Activated naive CD8-positive, alpha-beta T cell treated with anti-CD3 and anti-CD28 coated beads, Interleukin-2, amount 50 U/mL, for 24 hours (primary cell): ENCODE measurements at places on chromosomes 16 and 17.
A peak's percentile ranks its signal among the peaks of the same experiment; 100 is the strongest.

DNA sequence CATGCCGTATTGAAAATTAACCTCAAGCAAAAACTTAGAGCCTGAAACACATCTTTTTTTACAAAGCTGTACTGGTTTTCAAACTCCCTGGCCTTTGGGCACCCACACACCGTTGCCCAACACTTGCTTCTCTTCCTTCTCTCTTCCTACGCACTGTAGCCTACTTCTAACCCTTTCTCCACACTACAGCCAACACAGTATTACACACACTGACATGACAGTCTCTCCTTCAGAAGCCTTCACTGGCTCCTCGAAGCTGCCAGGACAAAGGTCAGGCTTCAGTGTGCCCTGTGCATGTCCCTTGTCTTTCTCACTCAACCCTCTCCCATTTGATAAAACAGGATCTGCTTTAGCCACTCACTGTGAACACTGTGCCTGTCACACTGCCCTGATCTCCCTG lies 8.0 kb downstream of the FANCA start:
- DNase-seq, result no peak

- DNase-seq, result no peak
Measured at GRCh38 chr16:5670198-5670597, 572.6 kb upstream of the EEF2KMT start.

DNA sequence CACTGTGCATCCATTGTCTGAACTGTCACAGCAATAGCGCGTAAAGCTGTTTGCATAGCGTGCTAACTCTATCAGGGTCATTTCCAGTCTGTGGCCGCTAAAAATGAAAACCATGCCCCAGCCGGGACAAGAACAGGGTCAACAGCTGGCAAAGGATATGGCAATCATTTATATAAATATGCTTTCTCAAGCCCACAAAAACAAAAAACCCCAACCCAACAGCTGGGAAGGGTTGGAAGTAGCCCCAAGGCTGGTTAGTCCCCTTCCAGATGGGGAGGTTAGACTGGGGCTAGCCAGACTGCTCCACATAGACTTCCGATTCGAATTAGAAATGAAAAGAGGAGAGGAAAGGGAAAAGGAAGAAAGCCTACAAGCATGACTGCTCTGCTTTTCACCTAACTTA lies 203.3 kb upstream of the TBX2 start:
- no peak for DNase-seq

- no peak for DNase-seq
Measured at GRCh38 chr16:63655846-63656245, 1466.0 kb downstream of the CDH11 start.

- no peak for DNase-seq
Measured at GRCh38 chr16:1546430-1546829, 13.0 kb downstream of the TMEM204 start.

DNA sequence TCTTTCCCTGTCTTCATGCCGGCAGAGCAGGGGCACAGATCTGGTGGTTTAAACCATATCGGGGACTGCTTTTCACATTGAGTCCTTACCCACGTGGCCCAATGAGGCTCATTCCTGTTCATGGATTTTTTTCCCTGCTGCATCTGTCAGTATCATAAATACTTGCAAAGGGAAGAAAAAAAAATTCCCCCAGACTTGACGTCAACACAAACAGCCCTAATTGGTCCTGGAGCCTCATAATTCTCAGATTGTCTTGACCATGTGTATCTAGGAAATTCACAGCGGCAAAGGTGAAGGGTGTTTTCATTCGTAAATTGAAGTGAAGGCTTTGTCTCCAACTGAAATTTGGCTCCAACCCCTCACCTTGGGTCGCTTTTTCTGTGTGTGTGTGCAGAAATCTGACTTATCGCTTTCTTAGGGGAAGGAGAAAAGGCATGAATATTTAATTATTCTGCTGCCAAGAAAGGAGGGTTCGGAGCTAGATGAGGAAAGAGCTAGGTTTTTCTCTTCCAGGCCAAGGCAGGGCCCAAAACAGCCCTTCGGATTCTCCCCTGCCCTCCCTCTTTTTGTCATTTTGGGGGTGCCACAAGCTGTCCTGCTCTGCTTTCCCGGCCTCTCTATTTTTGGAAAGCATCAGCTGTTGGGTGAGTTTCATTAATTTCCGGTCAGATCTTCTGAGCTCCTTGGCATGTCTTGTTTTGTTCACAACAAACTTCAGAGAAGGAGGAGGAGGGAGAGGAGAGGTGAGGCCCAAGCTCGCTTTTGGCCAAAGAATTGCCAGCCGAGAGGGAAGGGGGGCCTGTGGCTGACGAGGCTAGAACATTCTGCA lies 17.8 kb upstream of the CIBAR2 start:
- no peak for DNase-seq

- DNase-seq, result peak; percentile 12
Measured at GRCh38 chr16:49854796-49855203, 1.1 kb downstream of the ZNF423 start.

DNA sequence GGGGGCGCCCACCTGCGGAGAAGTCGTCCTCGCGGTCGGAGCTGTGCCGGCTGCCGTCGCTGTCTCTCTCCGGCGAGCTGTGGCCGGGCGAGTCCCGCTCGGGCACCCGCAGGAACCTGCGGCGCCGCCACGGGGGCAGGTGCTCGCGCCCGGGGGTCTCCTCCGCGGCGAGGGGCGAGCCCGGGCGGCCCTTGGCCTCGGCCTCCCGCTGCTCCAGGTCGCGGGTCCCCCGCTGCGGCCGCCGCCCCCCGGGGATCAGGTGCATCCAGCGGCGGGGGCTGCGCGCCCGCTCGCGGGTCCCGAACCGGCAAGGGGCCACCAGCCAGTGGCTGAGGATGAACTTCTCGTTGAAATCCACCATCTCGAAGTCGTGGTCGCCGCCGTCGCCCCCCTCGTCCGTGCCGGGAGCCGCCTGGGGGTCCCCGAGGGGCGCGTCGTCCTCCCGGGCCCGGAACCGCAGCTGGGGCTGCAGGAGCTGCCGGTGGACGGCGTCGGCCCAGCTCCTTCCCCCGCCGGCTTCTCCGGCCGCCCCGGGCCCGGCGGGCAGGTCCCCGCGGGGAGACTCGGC lies 41.4 kb upstream of the BHLHA9 start:
- DNase-seq, result no peak

DNA sequence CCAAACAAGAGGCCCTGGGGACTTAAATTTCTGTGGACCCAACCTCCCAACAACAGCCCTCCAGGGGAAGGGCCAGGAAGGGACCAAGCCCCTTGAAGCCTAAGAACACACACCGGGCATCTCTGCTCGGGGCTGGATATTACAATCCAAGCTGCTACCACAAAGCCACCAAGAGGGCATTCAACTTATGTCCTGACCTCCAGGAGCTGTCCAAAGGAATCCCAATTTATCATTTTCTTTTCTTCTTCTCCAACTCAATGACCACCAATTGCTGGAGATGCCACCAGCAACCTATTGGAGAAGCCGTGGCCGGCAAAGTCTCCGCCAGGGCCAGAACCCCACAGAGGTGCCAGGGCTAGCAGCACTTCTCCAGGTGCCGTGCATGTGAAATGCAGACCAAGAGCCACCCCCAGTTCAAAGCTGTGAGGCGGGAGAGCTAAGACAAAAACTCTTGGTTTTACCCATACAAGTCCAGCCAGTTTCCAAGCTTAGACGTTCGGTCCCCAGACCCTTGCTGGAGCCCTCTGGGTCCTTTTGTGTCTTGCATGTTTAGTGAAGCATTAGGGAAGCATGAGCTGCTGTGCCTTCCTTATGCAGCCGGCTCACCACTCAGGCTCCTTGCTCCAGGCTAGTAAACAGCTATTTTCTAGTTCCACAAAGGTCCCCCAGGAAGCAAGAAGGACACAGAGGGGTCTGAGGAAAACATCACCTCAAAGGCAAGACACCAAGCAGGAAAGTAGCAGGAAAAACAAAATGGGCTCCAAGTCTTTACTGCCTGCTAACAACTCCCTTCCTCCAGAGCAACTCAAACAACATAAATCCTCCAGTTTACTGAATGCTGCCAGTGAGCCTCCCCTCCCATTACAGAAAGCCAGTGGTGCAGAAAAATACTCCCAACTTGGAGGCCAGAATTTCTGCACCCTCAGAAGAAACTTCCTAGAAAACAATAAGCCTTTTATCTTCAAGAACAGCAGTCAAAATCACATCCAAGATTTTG lies 3.2 kb downstream of the PITPNA start:
- DNase-seq, result no peak

DNA sequence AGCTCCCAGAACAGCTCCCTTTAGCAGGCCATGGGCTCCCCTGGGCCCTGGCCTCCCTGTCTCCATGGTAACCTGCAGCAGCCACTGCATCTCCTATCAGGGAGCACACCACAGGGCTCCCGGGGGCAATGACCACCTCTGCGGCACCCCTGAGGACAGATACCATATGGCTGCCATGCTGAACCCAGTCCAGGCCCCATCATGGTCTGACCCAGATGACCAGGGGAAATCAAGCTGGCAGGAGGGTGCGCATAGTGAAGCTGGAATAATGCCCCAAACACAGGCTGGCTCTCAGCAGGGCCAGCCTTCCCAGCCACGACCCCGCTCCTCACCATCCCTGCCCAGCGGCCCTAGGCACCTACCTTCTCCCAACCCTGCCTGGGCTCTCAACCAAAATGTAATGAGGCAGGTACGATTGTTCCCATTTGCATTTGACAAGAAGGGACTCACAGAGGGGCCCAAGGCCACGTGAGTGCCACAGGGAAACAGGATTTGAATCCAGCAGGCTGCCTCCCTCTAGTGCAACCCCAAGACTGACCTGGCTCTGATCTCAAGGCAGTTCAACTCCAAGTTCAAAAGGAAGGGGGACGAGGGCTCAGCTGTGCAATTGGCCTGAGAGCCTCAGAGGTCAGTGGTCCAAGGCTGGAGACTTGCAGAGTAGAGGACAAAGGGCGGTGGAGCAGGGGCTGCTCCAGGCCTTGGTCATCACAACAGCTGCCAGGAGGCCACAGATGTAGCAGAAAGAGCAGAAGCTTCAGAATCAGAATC lies 2.4 kb downstream of the RUNDC3A start:
- DNase-seq, result no peak

DNA sequence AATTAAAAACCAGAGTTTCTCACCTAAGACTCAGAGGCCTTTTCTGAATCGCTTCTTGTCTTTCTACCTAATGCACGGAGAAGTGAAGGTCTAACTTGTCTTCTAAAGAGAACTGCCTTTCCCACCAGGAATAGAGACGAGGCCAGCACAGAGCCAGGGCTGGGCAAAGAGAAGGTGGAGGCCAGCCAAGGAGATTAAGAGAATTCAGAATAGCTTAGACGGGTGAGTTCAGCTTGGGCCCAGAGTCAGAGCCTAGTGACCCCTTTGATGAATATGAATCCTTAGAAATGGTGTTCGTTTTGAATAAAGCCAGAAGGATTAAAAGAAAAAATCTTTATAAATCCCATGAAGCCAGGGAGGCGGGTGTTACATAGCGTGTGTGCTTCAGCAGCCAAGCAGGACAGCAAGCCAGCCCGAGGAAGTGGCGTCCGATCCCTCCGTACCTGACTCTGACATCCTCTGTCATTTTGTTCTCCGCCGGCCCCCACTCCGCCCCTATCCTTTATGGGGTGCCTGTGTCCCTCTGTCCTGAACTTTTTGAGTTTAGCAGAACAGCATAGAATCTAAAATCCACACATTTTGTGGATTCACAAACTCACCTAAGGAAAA lies 7.4 kb downstream of the GSG1L2 start:
- DNase-seq, result no peak

- DNase-seq, result peak; percentile 92
Measured at GRCh38 chr17:82297280-82297713, 20.1 kb downstream of the CD7 start.

DNA sequence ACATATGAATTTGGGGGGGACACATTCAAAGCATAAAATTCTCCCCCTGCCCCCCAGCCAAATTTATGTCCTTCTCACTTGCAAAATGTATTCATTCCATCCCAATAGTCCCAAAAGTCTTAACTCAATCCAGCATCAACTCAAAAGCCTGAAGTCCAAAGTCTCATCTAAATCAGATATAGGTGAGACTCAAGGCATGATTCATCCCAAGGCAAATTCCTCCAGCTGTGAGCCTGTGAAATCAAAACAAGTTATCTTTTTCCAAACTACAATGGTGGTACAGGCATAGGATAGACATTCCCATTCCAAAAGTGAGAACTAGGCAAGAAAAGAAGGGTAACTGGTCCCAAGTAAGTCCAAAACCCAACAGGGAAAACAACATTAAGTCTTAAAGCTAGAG lies 5.9 kb upstream of the GOSR2 start:
- DNase-seq, result no peak

- DNase-seq, result no peak
Measured at GRCh38 chr16:65349626-65350025, 227.8 kb upstream of the CDH11 start.

DNA sequence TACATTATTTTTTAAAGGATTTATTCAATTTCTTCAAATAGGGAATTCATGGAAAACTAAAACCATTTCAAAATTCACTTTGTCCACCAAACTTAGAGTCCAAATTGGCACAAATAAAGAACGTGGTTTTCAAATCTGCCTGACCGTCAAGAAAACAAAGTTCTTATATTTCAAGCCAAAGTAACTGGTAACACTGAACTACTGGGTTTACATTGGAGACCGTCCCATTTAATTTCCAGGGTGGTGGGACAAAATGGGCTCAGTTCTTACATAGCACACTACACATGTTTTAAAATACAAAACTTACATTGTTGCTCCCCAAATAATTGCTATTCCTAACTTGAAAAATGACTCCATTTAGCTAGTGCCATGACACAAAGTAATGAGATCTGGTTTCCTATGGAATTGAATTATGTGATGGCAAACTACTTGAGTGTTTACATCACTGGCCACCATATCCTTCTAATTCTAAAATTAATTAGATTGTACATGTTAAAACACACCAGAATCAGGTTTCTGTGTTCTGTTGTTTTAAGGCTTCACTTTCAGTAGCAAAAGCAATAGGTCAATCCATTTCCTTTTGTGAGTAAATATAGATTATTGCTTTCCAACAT lies 6.5 kb downstream of the PSME3IP1 start:
- no peak for DNase-seq

DNA sequence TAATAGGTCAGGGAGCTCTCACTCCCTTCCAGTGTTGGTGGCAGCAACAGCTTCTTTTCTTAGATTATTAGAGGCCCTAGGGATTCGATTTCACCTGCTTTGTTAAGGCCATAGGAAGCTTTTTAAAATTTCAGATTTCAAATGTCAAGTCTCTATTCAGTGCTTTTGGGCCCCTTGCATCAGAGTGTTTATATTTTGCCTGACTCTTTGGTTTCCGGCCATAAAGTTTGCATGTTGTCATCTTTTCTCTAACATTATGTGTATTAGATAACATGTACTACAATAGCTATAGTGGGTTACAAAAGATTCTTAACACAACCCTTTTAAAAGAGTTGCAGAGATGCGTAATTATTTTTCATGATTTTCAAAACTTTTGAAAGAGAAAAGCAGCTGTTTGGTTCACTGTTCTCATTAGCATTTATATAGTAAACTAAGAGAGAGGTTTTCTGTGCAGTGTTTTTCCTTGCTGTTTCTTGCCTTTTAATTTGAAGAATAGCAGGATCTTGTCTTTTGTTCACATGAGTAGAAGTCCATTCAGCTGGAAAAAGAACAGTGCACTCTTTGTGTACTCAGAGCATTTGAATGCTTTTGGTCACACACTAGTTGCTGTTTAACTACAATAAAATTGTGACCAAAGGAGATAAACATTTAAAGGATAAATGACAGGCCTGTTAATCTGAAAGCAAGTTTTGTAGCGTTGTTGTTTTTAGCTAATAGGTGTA lies 52.5 kb downstream of the FTO start:
- no peak for DNase-seq

- DNase-seq, result no peak
Measured at GRCh38 chr17:32570081-32570396, 83.2 kb downstream of the CDK5R1 start.

GRCh38 chr16:30370456-30371247 lies at the start of gene TBC1D10B:
TBC1D10B (minus strand) TSS chr16:30370494; CDS start chr16:30370183, 311 bp downstream.
- DNase-seq, result peak; percentile 97

GRCh38 chr17:38701504-38702165 lies 3.4 kb upstream of the MLLT6 start:
- peak; percentile 87 for DNase-seq
